G401 (cell line): ENCODE measurements at places on chromosomes 5 and 9. TPM values are rescaled to one million over a fixed set of nuclear protein-coding genes. Genes with fewer than 3 reads are reported as not detected.

DNA sequence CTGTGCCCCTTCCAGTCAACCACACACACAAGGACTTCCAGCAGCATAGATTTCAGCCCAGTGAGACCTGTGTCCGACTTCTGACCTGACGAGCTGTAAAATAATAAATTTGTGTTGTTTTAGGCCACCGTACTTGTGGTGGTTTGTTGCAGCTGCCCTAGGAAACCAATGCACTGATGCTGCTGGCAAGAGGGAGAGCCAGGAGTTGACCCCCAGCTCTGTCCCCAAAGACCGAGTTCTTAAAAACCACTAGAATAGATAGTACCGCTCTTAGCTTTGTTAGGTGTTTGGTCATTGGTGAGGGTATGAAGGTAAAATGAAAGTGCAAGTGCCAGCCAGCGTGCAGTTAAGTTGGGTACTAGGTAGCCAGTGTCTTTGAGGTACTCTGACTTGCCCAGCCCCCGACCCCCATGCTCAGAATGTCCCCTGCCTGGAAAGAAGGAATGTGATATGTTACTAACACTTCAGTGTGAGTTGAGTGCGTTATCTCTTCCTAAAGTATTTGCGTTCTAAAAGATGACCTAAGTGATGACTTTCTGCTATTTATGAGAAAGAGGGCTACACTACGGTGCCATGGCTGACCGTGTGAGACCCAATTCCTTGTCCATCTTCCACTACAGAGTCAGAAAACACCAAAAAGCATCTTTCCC, 185.6 kb downstream of the AOPEP start:
- DNase-seq: no peak

GRCh38 chr5:79837761-79838551, 148.3 kb downstream of the CMYA5 start:
- DNase-seq: no peak

DNA sequence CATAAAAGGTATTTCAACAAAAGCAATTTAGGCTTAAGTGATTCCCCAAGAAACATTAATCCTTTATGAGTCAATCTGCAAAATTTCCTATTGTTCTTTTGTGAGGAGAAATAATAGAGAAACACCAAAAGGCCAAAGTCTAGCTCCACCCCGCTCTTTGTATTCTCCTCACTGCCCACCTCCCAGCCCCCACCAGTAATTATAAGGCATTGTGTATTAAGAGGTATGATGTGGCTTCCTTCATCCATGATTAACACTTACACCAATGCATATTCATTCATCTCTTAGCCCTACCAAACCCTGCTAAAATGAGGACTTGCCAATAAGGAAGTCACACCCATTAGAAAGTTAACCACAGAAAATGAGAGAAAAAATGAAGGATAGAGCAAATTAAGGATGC, 105.3 kb upstream of the SPATA31D4 start:
- DNase-seq: no peak

- peak; percentile 17 for DNase-seq
Measured at GRCh38 chr9:82148901-82149461, 160.4 kb downstream of the SPATA31D1 start.

DNA sequence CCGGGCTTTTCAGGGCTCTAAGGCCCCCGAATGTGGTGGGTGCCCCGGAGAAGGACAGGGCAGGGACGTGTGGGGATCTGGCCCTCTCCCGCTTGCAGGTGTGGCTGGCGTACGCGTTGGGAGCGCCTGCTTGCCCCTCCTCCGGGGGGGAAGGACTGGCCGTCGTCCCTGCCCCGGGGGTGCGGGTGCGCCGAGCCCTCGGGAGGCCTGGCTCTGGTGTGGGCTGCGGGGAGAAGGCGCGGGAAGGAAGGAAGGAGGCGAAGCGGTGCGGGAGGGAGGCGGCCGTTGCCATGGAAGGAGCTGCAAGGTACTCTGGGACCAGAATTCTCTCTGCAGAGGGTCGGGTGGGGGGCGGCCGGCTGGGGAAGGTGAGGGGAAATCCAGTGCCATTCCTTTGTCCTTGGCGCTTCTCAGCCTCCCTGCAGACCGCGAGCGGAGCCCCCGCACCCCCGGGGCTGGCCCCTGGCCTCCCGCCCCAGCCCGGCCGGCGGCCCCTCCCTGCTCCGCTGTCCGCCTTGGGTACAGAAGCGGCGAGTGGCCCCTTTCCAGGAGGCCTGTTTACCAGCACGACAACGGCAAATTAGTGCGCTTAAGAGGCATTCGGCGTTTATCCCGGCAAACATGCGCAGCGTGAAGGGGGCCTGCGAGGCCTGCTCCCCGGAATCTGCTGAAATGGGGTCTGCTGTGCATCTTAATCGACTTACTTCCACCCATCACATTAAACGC, 67.1 kb upstream of the UNC5A start:
- DNase-seq: peak; percentile 81

DNA sequence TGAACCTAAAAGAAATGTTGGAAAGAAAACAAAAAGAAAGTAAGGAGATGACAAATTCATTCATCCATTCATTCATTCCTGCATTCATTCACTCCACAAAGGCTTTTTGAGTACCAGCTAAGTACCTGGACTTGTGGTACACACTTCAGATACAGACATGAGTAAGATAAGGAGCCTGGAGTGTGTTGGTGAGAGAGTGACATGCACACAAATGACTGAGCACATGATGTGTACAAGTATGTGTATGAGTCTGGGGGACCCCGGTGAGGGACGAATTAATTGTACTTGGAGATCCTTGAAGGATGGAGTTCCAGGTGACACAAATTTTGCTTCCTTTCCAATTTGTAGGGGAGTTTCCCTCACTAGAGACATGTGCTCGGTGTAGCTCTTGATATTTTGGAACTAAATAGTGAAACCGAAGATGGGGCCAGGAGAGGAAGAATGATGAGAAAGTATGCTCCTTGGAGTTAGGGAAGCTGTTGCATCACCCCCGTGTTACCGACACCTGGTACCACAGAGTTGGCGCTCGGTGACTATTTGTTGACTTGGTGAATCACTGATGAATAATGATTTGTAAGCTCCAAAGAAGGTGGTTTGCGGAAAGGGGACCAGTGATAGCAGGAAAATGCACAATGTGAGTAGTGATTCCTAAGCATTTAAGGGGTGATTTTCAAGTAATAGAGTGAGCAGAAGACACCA, 509.8 kb downstream of the CCDC171 start:
- no peak for DNase-seq

DNA sequence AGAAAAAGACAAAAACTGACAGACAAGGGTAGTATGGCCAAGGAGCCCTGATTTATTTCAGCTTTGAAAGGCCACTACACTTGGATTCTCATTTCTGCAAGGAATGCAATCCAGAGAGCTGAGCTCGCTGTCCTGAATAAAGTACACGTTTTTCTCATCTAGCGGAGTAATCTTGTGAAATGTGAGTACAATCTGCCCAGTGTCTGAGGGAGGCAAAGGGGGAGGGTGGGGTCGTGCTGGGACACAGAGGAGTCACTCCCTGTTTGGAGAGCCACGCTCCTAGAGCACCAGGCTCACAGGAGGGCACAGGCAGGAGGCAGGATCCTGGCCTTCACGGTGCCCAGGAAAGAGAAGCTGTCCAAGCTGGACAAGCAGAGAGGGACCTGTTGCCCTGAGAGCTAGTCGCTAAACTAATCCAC, 51.0 kb upstream of the IFNK start:
- DNase-seq: peak; percentile 17

DNA sequence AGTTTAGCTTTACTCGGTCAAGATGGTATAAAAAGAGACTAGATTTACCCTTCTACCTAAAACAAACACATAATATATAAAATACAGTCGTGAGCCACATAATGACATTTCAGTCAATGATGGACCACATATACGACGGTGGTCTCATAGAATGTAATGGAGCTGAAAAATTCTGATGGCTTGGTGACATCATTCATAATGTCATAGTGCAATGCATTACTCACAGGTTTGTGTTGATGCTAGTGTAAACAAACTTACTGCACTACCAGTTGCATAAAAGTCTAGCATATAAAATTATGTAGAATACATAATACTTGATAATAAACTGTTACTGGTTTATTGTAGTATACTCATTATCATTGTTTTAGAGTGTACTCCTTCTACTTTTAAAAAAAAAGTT, 115.9 kb upstream of the GDNF start:
- no peak for DNase-seq

DNA sequence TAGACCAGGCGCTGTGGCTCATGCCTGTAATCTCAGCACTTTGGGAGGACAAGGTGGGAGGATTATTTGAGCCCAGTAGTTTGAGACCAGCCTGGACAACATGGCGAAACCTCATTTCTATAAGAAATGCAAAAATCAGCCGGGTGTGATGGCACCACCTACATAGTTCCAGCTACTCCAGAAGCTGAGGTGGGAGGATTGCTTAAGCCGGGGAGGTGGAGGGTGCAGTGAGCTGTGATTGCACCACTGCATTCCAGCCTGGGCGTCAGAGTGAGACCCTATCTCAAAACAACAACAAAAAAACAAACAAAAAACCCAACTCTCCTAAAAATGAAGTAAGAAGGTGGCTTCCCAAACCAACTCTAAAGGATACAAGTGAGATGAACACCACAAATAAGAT, 23.0 kb downstream of the IARS1 start:
- DNase-seq: no peak

DNA sequence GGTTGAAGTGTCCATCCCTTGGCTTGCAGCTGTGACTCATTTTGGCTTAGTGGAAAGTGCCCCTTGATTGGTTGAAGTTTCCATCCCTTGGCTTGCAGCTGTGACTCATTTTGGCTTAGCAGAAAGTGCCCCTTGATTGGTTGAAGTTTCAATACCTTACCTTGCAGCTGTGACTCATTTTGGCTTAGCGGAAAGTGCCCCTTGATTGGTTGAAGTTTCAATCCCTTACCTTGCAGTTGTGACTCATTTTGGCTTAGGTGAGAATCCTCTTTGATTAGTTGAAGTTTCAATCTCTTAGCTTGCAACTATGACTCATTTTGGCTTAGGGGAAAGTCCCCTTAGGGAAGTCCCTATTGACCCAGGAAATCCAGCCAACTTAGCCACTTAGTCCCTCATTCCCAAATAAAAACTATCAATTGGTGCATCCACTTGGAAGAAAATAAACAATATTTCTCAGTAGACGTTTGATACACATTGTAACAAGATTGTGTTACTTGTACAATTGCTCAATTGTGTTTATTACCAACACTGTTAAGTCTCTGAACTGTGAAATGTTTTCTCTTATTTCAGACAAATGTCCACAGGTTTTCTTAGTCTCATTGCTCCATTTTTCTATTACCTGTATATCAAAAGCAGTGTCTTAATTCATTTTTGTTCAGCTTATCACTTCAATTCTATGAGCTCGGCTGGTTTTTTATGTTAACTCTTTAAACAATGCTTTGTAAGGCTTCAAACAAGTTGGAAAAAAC, 2308.8 kb upstream of the ACO1 start:
- no peak for DNase-seq

GRCh38 chr5:72503888-72504491, 3.2 kb downstream of the ZNF366 start:
- no peak for DNase-seq

DNA sequence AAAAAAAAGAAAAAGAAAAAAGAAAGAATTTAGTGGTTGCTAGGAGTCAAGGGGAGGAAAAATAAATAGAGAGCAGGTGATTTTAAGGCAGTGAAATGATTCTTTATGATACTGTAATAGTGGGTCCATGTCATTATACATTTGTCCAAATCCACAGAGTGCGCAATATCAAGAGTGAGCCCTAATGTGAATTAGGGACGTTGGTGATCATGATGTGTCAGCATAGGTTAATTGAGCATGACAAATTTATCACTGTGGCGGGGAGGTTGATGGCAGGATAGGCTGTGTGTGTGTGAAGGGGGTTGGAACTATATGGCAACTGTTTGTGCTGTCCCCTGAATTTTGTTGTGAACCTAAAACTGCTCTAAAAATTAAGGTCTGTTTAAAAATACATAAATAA, 357.8 kb downstream of the ICE1 start:
- DNase-seq: no peak

- no peak for DNase-seq
Measured at GRCh38 chr5:19855931-19856330, 132.1 kb downstream of the CDH18 start.

DNA sequence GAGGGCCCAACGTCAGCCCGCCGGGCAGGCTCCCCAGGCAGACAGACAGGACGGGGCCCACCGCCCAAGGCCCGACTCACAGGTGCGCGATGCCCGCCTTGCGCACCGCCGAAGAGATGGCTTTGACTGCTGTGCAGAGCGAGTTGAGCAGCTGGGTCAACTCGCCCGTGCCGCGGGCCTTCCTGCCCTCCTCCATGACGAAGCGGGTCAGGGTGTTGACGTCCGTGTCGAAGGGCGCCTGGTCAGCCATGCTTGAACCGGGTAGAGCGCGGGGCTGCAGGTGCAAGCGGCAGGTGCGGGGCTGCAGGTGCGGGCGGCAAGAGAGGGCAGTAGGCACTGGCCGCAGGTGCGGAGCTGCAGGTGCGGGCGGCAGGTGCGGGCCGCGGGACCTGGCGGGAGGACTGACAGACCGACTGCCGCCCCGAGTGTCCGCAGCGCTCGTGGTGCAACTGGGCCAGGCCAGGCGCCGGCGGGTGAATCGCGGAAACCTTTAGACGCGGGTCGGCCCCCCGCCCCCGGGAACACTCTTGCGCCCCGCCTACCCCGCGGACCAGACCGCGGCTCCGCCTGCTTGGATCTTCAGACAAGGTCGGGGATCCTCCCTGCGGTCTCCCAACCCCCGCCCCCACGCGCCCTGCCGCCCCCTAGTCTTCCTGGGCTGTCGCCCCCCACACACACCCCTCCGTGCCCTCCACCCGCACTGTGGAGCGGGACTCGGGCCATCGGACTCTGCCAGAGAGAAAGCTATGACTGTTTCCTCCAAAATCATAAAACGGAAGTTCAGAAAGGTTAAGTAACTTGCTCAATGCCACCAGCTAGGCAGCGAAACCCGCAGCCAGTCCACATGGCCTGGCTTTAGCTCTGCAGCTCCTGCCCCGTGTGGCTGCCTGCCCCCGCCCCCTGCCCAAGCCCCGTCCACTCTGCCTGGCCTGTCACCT, at the start of gene FBP1:
Gene FBP1 (minus strand): TSS at position 458 of the 938 bp plus-strand sequence. CDS start 208 bp downstream, at position 250.
- no peak for DNase-seq

RIGI gene
- 4.0 and 6.3 TPM in 2 replicates for total RNA-seq

GRIA1 gene
- total RNA-seq: not detected in 2 replicates

MCIDAS gene
- 1.4 and 3.3 TPM in 2 replicates for total RNA-seq

NR6A1 gene
- total RNA-seq: 25.4 and 32.1 TPM in 2 replicates

C5orf52 gene
- not detected in 2 replicates for total RNA-seq

GAPT gene
- total RNA-seq: not detected in 2 replicates

MUSK gene
- not detected in 2 replicates for total RNA-seq

LHX3 gene
- not detected in 2 replicates for total RNA-seq

PCDH1 gene
- 1.2 and 1.8 TPM in 2 replicates for total RNA-seq

NDST1 gene
- total RNA-seq: 68.1 and 76.0 TPM in 2 replicates
